SJSA1 (cell line): ENCODE measurements at places on chromosomes 7 and 10.

- DNase-seq = no peak
These were observed 32.6 kb upstream of the UNCX start for GRCh38 chr7:1200045-1200444.

DNA sequence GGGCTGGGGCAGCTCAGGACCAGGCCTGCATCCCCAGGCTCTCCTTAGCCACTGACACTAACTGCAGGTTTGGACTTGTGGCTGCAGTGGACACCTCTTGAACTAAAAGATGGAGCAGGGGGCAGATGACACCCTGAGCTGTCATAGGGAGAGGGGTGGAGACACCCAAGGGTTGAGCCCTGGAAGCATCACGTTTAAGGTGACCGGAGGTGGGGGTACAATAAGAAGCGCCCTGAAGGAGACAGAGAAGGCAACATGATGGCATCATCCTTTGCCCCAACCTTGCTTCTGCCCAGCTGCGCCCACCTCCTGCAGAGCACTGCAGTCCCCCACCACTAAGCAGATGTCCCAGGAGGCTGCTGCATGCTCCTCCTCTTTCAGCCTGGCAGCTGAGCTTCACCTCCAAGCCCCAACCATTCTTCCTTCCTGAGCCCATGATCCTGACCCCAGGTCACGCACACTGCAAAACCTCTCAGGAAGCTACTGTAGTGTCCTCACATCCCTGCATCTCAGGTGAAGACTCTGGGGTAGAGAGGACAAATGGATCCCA lies 25.5 kb downstream of the OGDHL start:
- peak; percentile 30 for DNase-seq

DNA sequence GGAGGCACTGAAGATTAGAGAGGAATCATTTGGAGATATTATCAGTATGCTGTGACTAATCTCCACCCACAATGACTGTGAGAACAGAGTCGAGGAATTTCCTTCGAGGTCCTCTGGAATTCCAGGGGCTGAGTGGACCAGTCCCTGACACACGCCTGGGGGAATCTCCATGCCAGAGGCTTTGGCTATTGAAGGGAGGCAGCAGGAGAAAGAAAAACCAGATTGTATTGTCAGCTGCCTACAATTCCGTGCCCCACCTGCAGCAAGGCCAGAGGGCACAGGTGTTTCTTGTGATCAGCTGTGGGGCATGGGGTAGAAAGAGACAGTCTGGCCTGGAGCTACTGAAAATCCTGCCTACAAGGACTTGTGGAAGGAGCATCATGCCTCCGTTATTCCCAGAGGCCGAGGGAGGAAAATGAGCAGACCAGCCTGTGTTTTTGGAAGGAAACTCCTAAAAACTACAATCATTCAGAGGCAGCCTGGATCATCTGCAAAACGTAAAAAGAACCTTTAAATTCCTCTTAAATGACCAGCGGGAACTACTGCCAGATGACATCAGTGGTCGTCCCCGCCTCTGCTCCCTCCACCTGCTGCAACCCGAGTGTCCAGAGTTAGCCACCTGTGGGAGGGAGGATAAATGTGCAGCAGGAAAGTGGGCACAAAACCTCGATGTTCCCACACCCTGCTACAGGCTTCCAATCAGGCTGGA lies 25.4 kb upstream of the ANK3 start:
- DNase-seq = peak; percentile 62

GRCh38 chr10:31030800-31031199 lies 865 bp downstream of the ZNF438 start:
- DNase-seq = no peak

- peak; percentile 82 for DNase-seq
These were observed 52.3 kb upstream of the MYL10 start for GRCh38 chr7:101681170-101682007.

DNA sequence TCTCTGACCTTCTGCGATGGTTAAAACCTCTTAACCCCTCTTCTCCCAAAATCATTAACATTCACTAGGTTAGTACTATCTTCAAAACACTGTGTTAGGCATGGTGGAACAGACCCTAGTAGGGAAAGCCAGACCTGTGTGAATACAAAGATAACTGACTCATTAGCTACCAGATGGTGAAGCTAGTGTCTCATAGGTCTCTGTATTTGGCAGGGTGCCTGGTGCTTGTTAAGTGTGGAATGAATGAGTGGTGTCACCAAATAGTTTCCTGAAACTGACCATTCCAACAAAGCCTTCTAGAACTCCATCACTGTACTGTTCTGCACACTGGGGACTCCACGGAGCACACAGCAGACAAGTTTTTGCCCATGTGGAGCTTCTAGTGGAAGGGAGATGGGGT lies 27.7 kb upstream of the TM9SF3 start:
- peak; percentile 67 for DNase-seq

- no peak for DNase-seq
These were observed 480.8 kb downstream of the RPS24 start for GRCh38 chr10:78514459-78514858.

DNA sequence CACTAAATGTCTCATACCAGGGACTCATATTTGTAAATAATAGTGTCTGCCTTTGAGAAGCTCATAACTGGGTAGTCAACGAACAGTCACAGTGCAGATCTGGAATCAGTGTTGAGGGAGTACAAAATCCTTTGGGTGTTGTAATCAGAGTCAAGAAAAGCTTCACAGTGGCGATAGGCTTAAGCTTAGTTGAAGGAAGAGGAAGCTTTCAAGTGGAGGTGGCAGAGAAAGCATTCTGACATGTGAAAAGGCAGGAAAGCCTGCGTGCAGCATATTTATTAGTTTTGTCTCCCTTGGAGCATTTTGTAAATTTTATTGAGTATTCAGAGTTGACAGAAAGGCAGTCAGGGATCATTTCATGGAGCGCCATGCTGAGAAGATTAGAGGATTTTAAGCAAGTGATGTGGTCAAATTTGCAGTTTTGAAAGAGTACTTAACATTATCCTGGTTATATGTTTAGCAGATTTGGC lies 104.9 kb downstream of the ADK start:
- DNase-seq = no peak

DNA sequence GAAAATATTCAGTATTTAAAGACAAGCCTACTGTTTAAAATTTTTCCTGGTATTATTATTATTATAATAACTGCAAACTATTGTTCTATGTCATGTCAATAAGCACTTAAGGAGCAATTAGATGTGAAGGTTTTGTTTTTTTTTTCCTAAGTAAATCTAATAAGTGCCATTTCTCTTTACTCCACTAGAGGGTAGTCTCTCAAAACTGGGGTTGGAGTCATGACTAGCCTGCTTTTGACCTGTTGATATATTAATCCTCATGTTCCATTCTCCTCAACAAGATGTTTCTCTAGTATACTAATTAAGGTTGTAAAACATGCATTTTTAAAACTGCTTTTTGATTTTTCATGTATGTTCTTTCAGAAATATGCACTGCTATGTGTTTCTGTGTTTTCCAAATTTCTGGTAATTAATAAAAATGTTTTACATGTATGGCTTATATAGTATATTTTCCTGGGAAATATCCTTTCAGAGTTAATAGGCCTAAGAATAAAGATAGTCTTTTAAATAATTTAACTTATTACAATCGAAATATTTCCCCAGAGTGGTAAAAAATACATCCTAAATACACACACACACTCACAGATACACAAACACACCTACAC lies 1.0 kb upstream of the LRRN3 start:
- no peak for DNase-seq

GRCh38 chr7:80230327-80230726 lies 95.7 kb downstream of the GNAI1 start:
- no peak for DNase-seq

DNA sequence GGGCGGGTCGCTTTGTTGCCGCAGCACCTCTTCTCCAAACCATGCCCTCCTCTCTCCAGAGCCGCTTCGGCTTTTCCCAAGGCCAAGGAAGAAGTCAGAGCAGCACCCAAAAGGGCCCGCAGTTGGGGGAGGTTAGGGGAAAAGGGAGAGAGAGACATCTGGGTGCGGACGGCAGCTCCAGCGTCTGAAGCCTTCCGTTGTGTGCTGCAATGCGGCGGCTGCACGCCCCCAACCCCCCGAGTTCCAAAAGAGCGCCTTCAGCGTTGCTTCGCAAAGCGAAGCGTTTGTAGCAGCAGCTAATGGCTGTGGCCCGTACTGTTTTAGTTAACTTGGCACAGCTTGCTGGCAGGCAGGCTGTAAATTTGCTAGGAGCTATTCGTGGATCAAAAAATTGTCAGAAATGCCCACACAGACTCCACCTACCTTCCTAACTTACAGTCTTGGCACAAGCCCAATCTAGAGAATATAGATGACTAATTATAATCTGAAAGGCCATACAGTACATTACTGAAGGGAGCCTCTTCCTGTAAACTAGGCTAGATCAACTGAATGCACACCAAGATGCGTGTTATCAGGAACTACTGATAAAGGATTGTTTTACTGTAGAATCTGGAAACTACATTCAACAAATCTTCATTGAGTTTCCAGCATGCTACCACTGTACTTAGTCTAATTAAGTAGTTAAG lies 1.1 kb upstream of the KBTBD2 start:
- no peak for DNase-seq

DNA sequence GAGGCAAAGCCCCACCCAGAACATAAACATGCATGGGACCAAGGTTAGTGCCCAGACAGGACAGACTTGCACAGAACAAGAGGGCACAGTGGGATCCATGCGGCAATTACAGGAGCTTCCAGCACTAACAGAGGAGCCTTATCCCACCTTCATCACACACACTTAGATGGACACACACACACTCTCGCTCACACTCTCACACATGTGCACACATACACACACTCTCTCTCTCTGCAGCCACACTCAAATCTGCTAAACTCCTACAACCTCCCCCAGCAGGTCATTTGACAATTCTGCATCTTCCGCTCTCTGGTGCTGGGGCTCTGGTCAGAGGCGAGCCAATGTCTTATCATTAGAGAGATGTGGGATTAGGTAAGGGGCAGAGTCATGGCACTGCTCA lies 120.5 kb downstream of the UBE2H start:
- DNase-seq = no peak

DNA sequence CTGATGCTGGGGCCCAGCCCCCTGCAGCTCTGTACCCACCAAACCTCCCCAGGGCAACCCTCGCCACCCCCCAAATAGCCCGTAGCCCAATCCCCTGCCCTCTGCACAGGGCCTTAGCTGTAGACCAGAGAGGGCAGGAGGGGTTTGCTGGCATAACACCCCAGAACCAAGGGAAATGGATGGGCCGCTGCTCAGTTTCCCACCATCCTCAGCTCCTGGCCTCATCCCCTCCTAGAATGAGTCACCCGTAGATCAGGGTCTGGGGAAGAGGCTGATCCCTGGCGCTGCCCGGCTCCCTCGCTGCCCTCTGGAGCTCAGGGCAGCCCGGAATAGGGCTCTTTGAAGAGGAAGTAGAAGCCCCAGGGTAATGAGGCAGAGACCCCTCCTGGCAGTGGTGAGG lies 31.2 kb downstream of the LDB3 start:
- no peak for DNase-seq
